Sigmoid colon (tissue), 7 donors: ENCODE measurements at places on chromosomes 16 and 17. TPM values are rescaled to one million over a fixed set of nuclear protein-coding genes. Genes with fewer than 3 reads are reported as not detected.

- DNase-seq, result no peak
Measured at GRCh38 chr16:9447699-9448098, 356.3 kb downstream of the HAPSTR1 start.

- DNase-seq, result no peak
Measured at GRCh38 chr16:14490235-14490634, 139.8 kb downstream of the PARN start.

GRCh38 chr16:61403386-61403785 is 632.9 kb downstream of the CDH8 start:
- no peak for DNase-seq

- DNase-seq, result peak; percentile 83
Measured at GRCh38 chr17:42531455-42532354, 4.3 kb upstream of the NAGLU start.

DNA sequence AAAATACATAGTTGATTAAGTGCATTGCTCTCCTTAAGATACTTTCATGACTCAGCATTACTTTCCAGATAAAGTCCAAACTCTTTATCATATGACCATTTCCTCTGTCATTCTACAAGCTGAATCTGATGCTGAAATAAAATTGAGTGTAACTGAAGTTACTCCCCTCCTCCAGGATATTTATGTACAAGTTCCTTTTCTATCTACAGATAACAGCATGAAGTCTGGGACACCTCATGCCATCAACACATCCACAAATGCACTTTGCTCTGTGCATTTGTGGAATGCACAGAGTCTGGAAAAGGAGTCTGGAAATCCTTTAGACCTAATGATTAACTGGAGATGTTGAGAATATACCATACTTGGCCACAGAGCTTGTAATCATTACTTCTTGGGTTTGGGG is 60.5 kb downstream of the ACSM2B start:
- no peak for DNase-seq

DNA sequence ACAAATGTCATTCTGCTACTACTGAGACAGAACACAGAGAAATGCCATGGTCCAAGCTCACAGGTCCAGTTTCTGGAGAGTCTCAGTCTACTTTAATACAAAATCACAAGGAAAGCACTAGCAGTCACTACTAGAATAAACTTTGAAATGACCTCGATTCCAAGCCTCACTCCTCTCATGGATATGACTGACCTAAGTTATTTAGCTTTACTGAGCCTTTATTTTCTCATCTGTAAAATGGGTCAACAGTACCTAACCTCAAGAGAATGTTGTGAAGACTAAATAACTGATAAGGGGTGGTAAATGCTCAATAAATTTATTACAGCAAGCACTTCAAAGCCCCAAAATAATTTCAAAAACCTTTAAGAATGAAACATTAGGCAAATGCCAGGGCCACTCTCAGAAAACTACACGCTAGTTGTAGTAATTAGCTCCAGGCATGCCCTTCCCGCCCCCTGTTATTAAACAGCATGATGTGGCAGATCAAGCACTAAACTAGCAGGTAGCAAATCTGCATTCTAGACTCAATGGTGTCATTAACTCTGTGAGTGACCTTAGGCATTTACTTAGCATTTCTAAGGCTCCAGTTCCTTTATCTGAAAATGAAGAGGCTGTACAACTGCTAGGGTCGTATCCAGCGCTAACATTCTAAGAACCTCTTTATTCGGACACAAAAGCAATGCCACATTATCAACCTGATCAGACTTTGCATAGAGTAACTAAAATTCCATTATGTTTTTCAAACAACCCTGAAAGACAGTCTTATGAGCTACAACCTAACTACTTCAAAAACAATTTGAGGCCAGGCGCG is 8.4 kb downstream of the GSPT1 start:
- no peak for DNase-seq

The IGSF6 gene
- total RNA-seq, result 3.9 TPM

- DNase-seq, result no peak
Measured at GRCh38 chr16:78689028-78689427, 589.6 kb downstream of the WWOX start.

The SYT17 gene
- total RNA-seq, result 1.9 TPM
